Transverse colon (tissue), 4 donors: ENCODE measurements at places on chromosomes 6 and 20. TPM values are rescaled to one million over a fixed set of nuclear protein-coding genes. Genes with fewer than 3 reads are reported as not detected.
A peak's percentile ranks its signal among the peaks of the same experiment; 100 is the strongest.

DNA sequence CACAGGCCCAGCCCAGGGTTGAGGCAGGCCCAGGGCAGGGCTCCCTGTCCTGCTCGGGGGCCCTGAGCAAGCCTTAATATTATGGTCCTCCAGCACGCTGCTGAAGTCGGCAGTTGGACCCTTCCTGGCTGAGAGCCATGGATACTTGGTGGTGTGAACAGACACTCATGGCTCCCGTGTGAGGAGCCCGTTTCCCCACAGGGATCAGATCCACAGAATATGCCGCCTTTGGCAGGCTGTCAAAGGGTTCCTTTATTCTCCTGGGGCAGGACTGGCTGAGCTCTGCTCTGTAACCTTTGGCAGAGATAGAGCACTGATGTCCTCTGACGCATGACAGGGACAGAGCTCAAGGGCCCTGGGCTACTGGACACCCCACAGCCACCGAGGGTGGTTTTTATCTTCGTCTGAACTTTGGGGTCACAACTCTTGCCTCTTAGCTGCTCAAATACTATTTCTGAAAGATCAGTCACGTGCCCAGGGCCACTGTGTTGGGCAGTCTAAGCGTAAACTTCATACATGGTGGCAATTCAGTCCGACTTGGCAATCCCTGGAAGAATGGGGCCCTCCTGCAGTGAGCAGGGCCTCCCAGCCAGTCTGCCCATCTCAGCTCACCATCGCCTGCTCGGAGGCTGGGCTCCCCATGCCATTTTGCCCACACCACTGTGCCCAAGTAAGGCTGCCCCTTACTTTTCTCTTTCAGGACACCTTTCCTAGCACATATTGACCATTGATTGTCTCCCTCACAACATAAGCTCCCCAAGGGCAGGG lies 49.1 kb downstream of the TTI1 start:
- no peaks in the 10 kb centered on the region for H3K27me3 ChIP-seq
- DNase-seq: no peak
- no peak overlapping the region for H3K27ac ChIP-seq
- H3K4me3 ChIP-seq: no peak overlapping the region
- no peaks in the 10 kb centered on the region for H3K36me3 ChIP-seq

DNA sequence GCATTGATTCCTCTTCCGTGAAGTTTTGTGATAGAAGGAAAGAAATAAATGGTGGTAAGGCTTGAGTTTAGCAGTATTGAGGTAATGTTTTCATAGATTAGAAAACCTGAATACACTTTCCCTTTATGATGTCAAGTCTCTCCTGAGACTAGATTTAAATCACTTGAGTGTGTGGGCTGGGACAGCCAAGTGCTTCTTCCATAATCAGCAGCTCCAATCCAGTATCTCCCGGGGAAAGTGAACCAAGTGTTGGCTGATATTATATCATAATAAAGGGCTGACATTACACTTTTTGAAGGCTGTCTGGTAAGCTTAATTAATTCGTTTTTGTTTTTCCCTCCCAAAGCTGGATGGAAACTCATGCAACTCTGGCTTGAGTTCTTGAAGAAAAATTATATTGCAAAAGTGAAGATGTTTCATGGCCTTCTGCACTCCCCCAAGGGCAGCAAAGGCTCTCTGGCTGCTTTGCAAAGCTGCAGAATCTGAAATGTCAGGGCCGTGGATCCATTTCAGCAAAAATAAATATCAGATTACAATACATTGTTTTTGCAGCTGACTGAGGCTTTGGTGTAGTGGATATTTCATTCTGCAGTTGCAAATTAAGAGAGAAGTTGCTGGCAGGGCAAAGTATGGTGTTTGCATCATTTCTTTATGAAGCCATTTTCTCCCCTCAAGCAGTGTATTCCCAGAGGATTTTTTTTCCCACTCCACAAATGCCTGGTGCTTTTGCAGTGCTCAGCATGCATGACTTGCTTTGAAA lies 101.2 kb downstream of the MKKS start:
- no peak overlapping the region for H3K4me3 ChIP-seq
- no peak overlapping the region for H3K27ac ChIP-seq
- DNase-seq: no peak
- H3K4me1 ChIP-seq: no peaks in the 10 kb centered on the region
- no peaks in the 10 kb centered on the region for H3K27me3 ChIP-seq

- peak overlapping the region; percentile 32 for H3K27ac ChIP-seq
- peaks cover 6% of the 10 kb centered on the region for H3K4me1 ChIP-seq
- DNase-seq: peak; percentile 9
- no peaks in the 10 kb centered on the region for H3K27me3 ChIP-seq
- no peak overlapping the region for H3K4me3 ChIP-seq
These were observed 78.3 kb downstream of the CD109 start for GRCh38 chr6:73774311-73774774.

- no peaks in the 10 kb centered on the region for H3K36me3 ChIP-seq
- no peaks in the 10 kb centered on the region for H3K27me3 ChIP-seq
- H3K27ac ChIP-seq: peak overlapping the region; percentile 78
- peak; percentile 30 for DNase-seq
These were observed 14.7 kb downstream of the UST start for GRCh38 chr6:148761527-148762011.

- H3K27me3 ChIP-seq: peaks cover 100% of the 10 kb centered on the region
- no peak overlapping the region for H3K27ac ChIP-seq
- DNase-seq: peak; percentile 17
- no peaks in the 10 kb centered on the region for H3K36me3 ChIP-seq
These were observed 8.0 kb downstream of the PRDM13 start for GRCh38 chr6:99614430-99615186.

DNA sequence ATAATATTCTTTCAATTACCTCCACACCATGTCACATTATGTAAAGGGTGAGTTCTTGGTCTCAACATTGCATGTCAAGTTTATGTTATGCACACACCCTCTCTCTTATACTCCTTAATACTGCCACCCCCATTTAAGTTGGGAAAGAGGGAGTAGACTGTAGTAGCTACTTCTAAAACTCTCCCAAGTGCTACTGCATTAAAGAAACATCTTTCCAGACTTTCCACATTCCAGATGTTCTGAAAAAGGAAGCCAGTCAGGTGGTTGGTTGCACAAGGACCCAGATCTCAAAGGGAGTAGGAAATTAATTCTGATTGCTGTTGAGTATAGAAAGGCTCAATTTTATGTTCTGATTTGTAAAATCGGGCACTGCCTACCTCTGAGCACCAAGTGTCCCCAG lies 419.5 kb downstream of the CD83 start:
- H3K36me3 ChIP-seq: no peaks in the 10 kb centered on the region
- H3K27ac ChIP-seq: no peak overlapping the region
- DNase-seq: no peak
- H3K4me1 ChIP-seq: no peaks in the 10 kb centered on the region

DNA sequence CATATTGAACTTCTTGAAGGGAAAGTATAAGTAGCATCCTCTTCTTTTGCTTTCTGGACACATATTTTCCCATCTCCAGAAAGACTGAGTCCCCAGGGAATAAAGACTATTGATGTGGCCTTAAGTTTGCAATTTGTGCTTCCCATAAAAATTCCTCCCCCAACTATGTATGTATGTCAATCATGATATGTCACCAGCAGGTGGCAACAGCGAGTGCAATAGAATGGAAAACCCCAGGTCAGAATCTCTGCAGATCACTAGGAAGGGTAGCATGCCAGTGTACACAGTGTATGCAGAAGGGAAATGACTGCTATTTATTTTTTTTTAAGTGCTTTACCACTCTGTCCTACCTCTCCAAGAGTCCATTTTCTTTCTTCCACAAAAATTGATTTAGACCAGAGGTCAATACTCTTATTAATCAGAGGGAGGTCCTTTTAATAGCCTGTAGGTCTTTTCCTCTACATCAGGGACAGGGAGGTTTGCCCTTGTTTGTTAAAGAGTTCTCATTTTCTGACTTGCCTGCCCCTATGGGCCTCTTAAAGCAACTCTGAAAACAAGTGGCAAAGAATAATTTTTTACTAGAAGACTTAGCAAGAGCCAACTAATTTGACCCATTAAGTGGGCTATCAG lies 61.4 kb downstream of the BMP2 start:
- H3K4me1 ChIP-seq: no peaks in the 10 kb centered on the region
- peak; percentile 71 for DNase-seq
- no peaks in the 10 kb centered on the region for H3K27me3 ChIP-seq
- no peak overlapping the region for H3K4me3 ChIP-seq

GRCh38 chr6:21309807-21310221 lies 283.7 kb upstream of the SOX4 start:
- no peaks in the 10 kb centered on the region for H3K36me3 ChIP-seq
- no peak overlapping the region for H3K27ac ChIP-seq
- H3K4me1 ChIP-seq: no peaks in the 10 kb centered on the region

DNA sequence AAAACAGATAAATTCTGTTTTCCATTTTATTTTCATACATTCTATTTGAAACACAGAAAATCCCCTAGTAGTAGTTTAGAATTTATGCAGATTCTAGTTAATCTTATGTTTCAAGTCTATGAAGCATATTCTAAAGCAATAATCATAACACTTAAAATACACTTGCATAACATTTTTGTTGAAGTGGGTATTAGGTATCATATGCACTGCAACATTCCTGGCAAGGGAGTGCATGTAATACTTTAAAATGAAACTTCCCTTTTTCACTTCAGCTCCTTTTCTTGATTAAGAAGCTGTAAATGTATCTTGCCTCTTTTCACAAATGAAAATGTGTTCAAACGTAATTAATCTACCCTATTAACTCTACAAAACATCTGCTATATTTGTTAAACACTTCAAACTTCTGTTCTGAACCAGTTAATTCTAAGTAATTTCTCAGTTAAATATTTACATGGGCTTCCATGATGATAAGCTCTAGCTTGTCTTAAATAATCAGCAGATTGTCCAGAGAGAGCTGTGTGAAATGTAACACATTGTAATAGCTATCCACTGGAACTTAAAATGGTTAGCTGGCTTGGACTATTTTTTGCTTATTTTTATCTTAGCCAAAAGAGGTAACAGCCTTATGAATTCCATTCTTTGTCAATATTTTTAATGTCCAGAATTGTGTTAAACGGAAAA lies 192.8 kb downstream of the COL19A1 start:
- no peaks in the 10 kb centered on the region for H3K36me3 ChIP-seq
- no peak overlapping the region for H3K4me3 ChIP-seq
- DNase-seq: no peak
- no peaks in the 10 kb centered on the region for H3K27me3 ChIP-seq

Gene RSPO4
- not detected for total RNA-seq
